ENCODE measurements at places on chromosomes 2 and 18.
A peak's percentile ranks its signal among the peaks of the same experiment; 100 is the strongest.

DNA sequence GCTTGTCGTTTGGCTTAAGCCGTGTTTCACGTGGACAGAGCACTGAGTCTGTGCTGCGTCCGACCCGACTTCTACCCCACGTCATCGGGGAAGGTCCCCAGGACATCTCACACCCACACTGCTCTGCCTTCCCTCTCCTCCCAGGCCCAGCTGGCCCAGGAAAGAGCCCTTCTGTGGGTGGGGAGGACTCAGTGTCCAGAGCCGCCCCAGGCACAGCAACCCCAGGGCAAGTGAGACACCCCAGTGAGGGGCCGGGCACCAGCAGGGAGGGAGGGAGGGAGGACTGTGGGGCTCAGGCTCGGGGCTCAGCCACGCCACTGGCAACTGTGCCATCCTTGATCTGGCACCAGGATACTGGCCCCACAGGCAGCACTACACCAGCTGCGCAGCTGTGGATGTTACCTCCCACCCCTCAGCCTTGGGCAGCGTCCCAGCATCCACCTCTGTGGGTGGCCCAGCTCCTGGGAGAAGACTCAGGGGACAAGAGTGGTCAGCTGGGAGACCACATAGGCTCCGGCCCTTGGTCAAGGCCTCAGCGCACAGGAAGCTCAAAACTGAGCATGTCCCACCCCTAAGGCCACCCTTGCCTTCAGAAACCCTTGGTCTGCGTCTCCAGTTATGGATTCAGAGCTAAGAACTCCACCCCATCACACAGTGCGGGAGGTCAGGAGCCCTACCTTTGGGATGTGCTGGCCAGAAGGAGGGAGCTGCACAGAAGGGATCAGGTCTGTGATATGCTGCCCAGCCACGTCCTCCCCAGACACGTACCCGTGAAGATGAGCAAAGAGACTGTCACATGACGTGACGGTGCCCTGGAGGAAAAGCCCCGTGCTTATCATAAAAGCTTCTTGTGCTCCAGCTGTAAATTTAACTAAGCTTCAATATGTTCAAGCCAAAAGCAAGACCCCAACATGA, 11.7 kb downstream of the PASK start:
- DNase-seq: no peak

DNA sequence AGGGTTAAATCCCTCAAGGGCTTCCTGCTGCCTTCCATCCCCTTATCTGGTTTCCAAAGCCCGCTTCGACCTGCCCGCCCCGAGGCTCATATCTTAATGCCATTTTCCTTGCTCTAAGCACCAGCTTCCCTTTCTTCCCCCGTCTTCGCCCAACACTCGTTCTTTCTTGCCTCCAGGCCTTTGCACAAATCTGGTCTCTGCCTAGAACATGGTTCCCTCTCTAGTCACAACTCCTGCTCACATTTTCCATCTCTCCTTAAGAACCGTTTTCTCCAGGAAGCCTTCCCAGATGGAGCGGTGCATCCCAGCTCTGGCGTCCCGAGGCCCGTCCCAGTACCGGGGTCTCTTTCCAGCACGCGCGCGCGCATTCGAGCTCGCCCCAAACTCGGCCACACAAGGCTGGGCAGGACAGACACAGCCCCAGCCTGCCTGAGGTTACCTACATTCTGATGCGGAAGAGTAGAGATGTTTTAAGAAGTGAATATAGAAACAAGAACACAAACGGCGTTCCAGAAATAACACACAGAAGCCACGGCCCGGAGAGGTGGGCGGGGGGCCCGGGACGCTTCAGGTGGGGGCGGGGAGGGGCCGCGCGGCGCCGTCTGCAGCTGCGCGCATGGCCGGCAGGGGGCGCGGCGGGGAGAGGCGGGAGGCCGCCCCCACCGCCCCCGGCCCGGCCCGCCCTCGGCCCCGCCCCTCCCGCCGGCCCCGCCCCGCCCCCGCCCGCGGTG, at the start of gene DGKD:
Gene DGKD (plus strand): TSS at position 726 of the 731 bp plus-strand sequence. CDS start 25 bp downstream, outside the sequence.
- DNase-seq: peak; percentile 23

GRCh38 chr2:101253703-101254450, 1.2 kb downstream of the CNOT11 start:
- DNase-seq: no peak

GRCh38 chr2:31523871-31524492, 56.8 kb downstream of the SRD5A2 start:
- no peak for DNase-seq

DNA sequence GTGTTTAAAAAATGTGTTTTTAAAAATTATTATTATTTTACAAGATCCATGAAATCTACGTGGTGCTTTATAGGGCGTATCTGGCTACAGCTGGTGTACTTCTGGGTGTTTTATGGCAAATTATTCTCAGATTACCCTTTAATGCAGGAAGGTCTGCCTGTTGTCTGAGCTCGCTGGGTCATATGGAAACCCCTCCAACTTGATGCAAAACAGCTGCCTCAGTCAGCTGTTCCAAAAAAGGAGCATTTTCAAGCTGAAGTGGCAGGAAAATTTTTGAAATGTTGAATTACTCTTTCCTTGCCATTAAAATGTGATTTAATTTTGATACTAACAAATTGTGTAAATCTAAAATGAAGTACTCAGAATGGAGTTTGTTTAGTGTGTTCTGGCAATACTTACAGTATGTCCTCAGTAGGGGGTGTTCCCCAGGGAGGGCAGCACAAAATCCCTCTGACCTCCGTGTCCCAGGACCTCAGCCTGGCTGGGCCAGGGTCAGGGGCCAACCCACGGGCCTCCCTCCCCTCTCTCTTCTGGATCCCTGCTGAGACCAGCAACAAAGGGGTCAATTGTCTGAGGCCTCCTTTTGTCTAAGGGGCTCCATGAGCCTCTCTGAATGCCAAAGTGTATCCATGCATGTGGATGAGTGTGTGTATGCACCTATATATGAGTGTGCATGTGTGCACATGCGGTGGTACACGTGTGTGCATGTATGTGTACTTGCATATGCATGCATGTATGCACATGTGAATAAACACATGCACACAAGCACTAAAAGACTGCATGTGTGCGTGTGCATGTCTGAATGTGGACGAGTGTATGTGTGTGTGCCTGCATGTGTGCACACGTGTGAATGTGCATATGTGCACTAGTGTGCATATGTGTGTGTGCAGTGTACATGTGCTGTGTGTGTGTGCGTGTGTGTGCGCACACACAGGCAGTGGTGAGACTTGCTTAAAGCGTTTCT, 105.4 kb downstream of the ACOXL start:
- DNase-seq: no peak

GRCh38 chr2:187815113-187815512, 260.9 kb upstream of the TFPI start:
- no peak for DNase-seq

DNA sequence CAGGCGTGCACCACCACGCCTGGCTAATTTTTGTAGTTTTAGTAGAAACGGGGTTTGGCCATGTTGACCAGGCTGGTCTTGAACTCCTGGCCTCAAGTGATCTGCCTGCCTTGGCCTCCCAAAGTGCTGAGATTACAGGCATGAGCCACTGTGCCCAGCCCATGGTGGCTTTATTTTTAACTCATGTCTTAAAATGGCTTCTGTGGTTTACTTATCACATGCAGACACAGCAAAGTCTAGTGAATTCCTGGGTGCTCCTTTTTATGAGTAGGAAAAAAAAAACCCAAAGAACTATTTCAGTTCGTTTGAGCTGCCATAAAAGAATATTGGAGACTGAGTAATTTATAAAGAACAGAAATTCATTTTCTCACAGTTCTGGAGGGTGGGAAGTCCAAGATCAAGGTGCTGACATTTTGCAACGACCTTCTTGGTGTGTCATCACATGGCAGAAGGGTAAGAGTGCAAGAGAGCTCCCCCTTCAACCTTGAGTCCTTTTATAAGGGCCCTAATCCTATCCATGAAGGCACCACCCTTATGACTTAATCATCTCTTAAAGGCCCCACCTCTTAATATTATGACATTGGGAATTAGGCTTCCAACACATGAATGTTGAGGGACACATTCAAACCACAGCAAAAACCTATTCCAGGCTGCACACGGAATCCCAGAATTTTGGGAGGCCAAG, 12.6 kb upstream of the REL start:
- no peak for DNase-seq

DNA sequence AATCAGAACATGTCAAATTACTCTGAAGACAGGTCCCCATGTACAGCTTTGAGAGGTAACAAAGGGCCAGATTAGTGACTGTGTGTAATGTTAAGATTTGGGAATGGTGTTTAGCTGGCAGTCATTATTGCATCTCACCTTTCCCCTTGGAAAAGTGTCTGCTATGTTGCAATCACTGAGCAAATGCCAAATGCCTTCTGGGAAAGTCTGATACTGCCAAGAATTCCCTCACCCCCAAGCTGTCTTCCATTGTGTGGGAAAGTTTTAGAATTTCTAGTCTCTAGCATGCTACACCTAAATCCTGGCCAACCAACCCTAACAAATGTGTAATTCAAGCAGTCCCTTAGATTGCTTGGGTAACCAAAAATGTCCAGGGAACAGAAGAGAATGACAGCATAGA, 13.6 kb upstream of the PELI1 start:
- no peak for DNase-seq

- no peak for DNase-seq
Measured at GRCh38 chr18:70021043-70021442, 73.4 kb upstream of the CD226 start.

- no peak for DNase-seq
Measured at GRCh38 chr2:98494699-98495098, 50.0 kb downstream of the INPP4A start.

DNA sequence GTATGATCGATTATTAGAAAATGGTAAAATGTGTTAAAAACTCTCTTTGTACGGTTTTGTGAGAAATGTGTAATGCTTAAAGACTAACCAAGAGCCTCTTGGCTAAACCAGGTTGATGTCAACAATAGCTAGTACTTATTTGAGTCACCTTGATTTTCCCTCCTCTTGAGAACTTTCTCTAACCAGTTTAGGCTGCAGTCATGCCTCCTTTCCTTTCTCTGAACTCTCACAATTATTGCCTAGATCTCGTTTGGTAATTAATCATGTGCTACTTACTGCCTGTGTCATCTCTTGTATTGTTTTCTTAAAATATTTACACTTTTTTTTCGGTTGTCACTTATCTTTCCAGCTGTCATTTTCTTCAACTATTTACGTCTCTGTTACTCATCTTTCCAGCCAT, 1.1 kb upstream of the EPC2 start:
- DNase-seq: no peak

DNA sequence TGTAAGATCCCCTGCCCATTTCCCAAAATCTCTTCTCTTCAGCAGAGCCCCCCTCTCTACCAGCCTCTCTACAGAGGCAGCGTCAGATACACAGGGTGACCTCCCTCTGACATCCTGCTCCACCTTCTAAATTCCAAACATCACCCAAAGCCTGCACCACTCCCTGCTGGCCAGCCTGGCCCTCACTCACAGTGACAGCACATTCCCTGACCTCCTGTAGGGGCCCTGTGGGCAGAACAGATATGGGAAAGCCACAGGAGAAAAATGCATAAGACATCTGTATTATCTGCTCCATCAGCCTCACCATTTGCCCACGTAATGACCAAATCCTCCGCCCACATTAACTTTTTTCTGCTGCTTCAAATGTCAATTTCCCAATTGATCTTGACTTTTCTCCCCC, 40.6 kb downstream of the TRABD2A start:
- no peak for DNase-seq
